GM19239 (cell line): ENCODE measurements at places on chromosomes 11 and 22.

GRCh38 chr11:44559207-44559939, 6.1 kb upstream of the CD82 start:
- no peak for DNase-seq

DNA sequence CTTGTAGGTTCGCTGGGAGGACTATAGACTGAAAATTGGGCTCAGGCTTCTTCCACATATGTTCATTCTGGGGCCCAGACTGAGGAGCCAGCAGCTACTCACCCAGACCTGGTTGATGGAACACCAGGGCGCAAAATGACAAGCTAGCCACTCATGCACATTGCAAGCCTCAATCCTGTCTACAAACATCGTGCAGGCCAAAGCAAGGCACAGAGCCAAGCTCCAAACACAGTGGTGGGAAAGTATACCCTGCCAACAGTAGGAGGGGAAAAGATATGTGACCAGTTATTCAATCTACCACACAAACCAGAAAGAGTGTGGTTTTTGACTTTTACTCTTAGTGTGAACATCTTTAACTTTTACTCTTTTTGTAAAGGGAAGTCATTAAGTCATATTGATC, 660.5 kb downstream of the NTM start:
- no peak for DNase-seq

DNA sequence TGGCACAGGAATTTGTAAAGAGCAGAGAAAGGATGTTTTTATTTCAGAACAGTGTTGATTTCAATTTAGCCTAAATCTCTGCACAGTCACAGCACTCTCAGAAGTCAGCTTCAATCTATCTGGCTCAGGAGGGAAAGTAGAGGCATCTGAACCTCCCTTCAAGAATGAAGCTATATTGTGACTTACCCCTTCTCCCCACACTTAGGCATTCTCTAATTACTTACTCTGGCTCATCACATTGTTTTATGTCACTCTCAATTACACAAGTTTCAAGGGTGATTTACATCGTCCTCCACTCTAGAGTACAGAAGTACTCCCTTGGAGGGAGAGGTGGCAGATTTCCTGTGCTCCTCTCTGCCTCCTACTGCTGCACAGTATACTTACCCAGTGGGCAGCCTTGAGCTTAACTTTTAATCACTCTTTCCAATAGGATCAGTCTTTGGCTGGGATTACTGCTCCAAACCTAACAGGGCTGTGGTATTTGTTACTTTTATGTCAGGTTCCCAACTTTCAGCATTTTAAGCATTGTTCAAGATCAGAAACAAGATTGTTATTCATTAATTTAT, 211.4 kb downstream of the AASDHPPT start:
- DNase-seq = no peak

- DNase-seq = no peak
These were observed 68.7 kb upstream of the SYN3 start for GRCh38 chr22:33126881-33127280.

DNA sequence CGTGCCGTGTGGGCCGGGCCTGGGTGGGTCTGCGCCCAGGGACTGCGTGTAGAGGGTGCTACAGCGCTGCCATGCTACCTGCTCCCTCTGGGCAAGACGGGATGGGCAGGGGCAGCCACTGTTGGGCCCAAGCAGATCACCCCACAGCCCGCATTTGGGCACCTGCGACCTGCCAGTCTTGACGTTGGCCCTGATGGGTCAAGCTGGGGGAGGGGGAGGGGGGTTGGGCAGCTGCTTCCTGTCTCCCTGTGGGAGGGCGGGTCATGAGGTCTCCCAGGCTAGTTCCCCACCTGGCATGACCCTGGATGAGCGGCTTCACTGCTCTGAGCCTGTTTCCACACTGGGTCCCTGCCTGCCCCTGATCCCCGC, 2.8 kb upstream of the RPS19BP1 start:
- DNase-seq = no peak

DNA sequence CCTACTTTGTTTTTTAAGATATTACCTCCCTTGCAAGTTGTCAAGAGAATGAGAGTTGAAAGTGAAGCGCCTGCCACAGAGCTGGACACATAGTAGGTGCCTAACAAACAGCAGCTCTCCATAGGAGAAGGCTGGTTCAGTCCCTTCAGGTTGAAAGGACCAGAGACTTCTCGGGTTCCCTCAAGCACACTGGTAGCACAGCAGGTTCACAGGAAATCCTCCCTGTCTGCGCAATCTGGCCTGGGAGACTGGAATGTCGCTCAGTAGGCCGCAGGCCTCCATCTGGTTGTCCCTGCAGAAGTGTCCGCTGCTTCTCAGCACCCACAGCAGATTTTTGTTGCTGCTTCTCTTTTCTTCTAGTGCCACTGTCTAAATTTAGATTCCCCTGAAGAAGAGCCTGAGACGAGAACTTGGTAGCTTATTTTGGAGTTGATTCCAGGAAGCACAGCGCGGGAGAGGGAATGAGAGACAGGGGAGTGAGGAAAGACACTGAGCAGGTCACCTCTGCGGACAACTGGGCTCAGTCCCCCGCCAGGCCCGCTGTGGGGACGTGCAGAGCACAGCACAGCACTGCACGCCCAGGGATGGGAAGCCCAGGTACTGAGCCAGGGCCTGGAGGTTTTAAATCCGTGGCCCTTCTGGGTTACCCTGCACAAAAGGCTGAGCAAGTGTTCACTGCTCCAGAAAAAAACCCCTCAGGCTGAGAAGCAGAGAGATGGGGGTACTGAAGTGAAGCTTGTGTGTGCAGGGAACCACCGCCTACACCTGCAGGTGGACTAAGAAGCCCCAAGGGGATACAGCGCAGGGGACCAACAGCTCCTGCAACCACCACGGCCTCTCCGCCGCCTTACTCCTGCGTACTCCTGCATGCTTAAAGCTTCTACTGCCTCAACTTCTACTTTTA, 31.6 kb downstream of the RBX1 start:
- no peak for DNase-seq

GRCh38 chr11:82631722-82632630, 101.7 kb downstream of the FAM181B start:
- DNase-seq = peak; percentile 4

- no peak for DNase-seq
These were observed 698.5 kb downstream of the KCNA4 start for GRCh38 chr11:29318134-29318845.

DNA sequence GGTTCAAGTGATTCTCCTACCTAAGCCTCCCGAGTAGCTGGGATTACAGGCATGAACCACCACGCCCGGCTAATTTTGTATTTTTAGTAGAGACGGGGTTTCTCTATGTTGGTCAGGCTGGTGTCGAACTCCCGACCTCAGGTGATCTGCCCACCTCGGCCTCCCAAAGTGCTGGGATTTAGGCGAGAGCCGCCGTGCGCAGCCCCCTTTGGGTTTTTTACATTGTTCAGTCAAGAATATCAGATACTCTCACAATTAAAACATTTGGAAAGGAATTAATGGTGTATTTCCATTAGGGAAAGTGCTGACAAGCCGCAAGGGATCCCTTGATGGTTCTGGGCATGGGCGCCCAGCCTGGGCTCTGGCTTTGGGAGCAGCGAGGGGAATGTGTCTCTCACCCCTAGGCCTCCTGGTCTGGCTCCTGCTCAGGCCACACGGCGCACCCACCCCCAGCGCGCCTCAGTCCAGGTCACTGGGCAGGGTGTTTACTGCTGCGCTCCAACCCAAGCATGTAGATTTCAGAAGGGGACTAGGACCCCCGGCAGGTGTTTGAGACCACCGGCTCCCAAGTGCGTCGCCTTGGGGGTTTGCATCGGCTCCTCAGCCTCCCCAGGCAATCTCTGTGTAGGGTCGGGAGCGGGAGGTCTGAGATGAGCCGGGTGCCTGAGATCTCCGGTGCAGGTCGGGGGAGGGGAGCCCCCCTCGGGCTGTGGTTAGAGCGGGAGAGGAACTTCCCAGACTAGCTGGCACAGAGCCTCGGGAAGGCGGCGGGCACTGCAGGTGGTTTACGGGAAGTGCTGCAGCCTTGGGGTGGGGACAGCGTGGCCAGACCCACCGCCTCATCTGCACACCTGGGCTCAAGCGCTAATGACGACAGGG, 809 bp upstream of the IRF7 start:
- DNase-seq = no peak

DNA sequence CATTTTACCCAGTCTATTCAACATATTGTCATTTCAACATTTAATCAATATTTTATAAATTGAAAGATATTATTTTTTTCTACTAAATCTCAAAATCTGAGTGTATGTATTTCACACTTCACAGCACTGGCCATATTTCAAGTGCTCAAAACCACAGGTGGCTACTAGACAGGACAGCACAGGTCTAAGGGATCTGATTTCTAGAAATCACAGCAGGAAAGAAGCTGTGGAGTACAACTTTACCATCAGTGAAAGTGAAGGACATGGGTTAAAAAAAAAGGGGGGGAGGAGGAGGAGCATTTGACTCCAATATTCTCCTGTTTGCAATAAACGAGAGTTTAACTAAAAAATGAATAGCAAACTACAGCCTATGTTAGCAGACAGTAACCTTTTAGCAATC, 4.5 kb downstream of the PRDM10 start:
- DNase-seq = no peak

- no peak for DNase-seq
These were observed 10.6 kb upstream of the ACER3 start for GRCh38 chr11:76850130-76850529.

DNA sequence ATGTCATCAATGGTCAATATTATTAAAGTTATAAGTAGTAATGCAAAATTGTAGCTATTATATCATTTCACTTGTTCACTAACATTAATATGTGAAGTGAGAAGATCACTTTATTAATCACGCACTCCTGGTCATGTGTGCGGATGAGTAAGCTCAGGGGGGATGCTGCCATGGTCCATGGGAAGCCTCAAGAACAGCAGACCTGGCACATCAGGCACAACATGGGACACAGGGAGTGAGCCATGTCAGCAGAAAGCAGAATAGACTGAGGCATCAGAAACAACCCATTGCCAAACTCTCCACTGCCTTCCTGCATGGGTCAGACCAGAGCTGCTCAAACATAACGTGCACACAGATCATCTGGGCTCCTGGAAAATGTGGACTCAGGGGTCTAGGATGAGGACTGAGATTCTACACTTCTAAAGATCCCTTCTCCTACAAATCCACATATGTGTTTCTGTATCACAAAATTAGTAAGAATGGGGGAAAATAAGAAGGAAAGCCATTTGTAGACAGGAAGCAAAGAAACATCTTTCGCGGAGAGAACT, 63.8 kb upstream of the VPREB1 start:
- DNase-seq = no peak

- DNase-seq = no peak
These were observed 25.5 kb upstream of the APOA1 start for GRCh38 chr11:116862951-116863350.

GRCh38 chr22:35324762-35325161, 25.1 kb downstream of the TOM1 start:
- no peak for DNase-seq

- no peak for DNase-seq
These were observed 7.0 kb upstream of the MALAT1 start for GRCh38 chr11:65491614-65492386.

GRCh38 chr22:45548991-45549761, 46.5 kb downstream of the FBLN1 start:
- DNase-seq = no peak

DNA sequence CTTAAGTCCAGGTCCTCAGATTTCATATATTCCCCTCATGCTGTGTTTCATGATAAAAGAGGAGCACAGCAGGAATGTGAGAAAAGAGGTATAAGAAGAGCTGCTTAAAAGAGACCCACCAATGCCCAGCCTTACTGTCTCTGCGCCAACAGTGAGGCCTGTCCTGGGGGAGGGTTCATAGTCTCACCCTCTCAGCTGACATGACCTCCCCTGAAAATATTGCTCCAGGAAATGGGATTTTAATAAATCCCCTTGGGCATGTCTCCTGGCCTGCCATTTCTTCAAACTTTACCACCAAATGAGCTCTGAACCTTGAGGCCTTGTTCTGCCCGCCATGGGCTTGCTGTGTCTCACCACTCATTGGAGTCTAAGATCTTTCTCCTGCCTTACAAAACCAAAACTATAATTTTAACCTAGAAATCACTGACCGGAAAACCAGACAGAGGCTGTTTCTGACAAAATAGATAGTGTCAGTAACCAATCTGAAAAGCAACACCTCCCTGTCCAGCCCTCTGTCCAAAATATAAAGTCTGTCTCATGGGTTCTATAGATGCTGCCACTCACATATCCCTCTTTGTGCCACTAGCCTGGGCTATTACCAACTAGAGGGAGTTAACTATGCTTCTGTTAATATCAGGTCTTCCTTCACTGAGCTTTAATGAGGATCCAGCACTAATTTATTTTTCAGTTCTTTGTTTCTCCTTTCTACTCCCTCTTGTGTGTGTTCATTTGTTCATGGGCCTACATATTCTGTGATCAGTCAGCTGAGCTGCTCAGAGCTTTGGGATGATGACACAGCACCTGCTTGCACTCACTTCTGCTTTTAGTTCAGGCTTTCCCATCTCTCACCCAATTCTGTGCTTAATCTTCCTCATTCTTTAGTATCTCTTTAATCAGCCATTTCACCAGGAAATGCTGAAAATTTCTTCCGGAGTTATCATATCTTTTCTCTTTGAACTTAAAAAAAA, at the start of gene OR2AG2:
OR2AG2 (minus strand) TSS at position 51 of the 968 bp plus-strand sequence. CDS start 3,019 bp downstream, outside the sequence.
- DNase-seq = peak; percentile 9

- no peak for DNase-seq
These were observed 1430.5 kb downstream of the TBC1D22A start for GRCh38 chr22:48192920-48193319.

DNA sequence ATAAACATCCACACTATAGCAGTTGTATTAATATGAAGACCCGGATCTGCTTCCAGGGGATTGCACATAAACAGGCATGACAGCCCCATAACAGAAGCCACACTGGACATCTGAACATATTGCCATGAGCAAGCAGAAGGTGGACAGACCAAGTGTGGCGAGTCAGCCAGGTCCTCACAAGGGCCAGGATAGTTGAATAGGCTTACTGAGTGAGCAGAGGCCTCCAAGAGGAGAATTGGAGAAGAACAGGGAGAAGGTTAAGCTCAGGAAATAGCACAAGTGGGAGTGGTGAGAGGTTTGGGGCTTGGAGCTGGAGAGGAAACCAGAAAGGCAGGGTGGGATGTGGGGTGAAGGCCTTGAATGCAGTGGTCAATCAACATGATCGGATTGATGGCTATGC, 10.8 kb downstream of the SLC35C1 start:
- DNase-seq = no peak

DNA sequence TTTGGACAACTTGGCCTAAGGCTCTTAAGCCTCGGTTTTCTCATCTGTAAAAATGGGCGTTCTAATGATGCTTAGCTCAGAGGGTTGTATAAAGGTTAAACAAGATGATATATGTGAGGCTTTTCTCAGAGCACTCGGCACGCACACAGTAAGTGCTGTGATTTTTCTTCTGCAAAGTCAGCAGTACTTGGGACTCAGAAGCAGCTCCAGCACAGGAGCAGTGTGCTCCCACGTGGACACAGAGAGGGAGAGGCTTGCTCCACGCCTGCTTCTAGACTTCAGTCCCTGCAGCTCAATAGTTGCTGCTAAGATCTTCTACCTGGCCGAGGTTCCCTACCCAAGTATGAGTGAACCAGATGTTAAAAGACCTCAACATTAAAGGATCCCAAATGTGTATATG, 39.9 kb upstream of the PHF21A start:
- DNase-seq = no peak

DNA sequence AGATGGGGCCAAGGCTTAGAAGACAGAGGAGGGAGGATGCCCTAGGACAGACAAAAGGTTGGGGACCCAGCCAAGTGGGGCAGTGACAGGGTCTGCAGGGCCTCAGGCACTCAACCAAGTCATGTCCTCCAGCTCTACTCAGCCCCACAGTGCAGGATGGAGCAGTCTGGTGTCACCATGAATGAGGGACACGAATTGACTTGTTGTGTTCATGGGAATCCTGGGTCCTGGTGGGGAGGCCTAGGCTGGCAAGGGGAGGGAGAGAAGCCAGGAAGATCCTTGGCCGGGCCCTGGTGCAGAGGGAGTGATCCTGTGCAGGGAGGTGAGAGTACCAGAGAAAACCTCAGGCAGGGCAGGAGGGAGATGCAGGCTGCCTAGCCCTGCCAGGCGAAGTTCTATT, 12.0 kb downstream of the P2RY6 start:
- no peak for DNase-seq
